IMR-90 (cell line): ENCODE measurements at places on chromosomes 2 and 18. TPM values are rescaled to one million over a fixed set of nuclear protein-coding genes. Genes with fewer than 3 reads are reported as not detected.

The SLC16A14 gene
- 0.56 and 0.90 TPM in 2 replicates for total RNA-seq

The C2orf78 gene
- total RNA-seq: not detected in 2 replicates

The CCNT2 gene
- 30.6 and 44.6 TPM in 2 replicates for total RNA-seq

The FASTKD1 gene
- 11.5 and 16.9 TPM in 2 replicates for total RNA-seq

The SAG gene
- not detected in 2 replicates for total RNA-seq

The LDAH gene
- 22.5 and 31.7 TPM in 2 replicates for total RNA-seq

The CMPK2 gene
- total RNA-seq: 0.18 and 0.28 TPM in 2 replicates

The APCDD1 gene
- 0.83 and 1.1 TPM in 2 replicates for total RNA-seq

The MYL12A gene
- total RNA-seq: 580 and 743 TPM in 2 replicates

The OLA1 gene
- total RNA-seq: 54.7 and 118 TPM in 2 replicates

The NOL4 gene
- not detected in 2 replicates for total RNA-seq

The RRM2 gene
- 53.6 and 75.5 TPM in 2 replicates for total RNA-seq

The MYCN gene
- not detected in 2 replicates for total RNA-seq

The GATA6 gene
- total RNA-seq: 2.5 and 3.3 TPM in 2 replicates

The ZNF385B gene
- total RNA-seq: under 0.01 TPM in 1 of 2 replicates, not detected in the other

The KCNG2 gene
- not detected in 2 replicates for total RNA-seq

The DPY30 gene
- total RNA-seq: 65.2 and 120 TPM in 2 replicates

DNA sequence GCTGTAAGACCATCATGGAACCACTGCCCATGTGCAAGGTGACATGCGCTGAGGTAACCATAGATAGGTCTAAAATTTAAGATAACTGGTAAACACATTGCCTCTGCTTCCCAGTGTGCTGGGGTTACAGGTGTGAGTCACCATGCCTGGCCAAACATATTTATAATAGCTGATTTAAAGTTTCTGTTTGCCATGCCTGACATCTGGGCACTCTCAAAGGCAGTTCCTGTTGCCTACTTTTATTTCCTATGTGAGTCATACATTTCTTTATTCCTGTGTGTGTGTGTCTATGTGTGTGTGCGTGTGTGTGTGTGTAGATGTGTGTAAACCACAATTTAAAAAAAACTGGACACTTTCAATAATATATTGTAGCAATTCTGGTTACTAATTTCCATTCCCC lies 415.2 kb upstream of the NETO1 start:
- H3K4me1 ChIP-seq: no peaks in the 10 kb centered on the region
- DNase-seq: peak; percentile 27
- H3K27me3 ChIP-seq: no peaks in the 10 kb centered on the region
- H3K36me3 ChIP-seq: no peaks in the 10 kb centered on the region

DNA sequence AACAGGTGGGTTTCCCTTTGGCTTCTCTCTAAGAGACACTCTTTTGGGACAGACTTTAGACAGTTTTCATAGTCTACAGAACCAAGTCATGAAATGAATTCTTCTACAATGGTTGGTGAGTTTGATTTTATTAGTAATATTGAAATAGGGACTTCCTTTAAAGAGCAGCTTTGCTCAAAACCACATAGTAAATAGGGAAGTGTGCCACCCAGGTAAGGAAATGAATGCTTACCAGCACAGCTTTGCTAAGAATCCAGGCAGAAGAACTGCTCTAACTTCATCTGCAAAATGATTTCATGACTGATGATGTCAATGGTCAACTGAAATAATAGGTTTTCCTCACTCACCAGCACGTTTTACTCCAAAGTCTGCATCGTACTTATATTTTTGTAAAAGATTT lies 89.2 kb downstream of the NYAP2 start:
- H3K4me3 ChIP-seq: no peak overlapping the region
- no peak for DNase-seq
- no peaks in the 10 kb centered on the region for H3K27me3 ChIP-seq
- no peaks in the 10 kb centered on the region for H3K36me3 ChIP-seq

DNA sequence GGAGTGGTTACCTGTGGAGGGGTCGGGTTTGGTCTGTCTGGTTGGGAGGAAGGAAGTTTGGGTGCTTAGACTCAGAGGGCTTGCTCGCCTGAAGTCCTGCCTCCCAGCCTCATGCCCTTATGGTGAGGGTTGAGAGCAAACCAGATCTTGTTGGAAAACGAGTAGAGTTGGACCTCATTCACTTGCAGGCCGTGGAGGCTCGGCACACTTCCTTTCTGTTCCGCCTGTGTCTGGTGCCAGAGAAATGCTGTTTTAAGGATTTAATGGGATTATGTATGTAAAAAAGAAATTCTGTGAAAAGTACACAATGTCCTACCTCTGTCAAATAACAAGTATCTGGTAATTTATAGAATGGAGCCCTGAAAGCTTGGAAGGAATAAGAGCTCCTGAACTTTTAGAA lies 29.6 kb downstream of the GATA6 start:
- peaks cover 7% of the 10 kb centered on the region for H3K36me3 ChIP-seq
- no peak overlapping the region for H3K4me3 ChIP-seq
- H3K4me1 ChIP-seq: no peaks in the 10 kb centered on the region
- DNase-seq: no peak
- no peak overlapping the region for H3K27ac ChIP-seq

DNA sequence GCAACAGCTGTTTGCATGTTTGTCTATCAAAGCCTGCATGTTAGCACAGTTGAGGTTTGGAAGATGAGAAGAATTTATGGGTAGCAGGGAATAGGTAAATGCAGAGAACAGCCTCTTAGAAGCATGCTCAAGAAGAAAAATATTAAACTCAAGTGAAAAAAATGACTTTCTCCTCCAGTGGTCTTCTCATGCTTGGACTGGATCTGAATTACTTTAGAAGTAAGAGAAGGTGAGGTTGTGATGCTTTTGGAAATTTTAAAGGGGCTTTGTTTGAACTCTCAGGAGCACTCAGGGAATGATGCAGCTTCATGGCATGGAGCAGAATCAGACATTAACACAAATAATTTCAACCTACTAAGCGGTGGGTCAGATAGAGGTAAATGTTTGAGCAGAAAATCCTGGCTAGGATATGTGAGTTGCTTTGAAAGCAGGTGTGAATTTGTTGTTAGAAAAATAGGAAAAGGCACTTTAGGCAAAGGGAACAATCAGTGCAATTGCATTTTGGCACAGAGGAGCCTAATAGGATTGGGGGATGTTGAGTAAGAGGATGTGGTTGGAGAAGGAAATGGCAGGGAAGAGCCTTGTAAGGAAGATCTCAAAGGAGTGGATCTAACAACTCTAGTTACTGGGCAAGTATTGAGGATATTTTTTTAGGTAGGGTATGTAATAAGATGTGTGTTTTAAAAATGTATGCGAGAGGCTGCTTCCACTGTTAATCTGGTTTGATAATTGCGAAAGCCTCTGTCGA lies 76.3 kb downstream of the DDX1 start:
- no peaks in the 10 kb centered on the region for H3K36me3 ChIP-seq
- H3K27me3 ChIP-seq: no peaks in the 10 kb centered on the region
- DNase-seq: peak; percentile 10
- no peak overlapping the region for H3K27ac ChIP-seq
- no peaks in the 10 kb centered on the region for H3K4me1 ChIP-seq
- H3K4me3 ChIP-seq: no peak overlapping the region

GRCh38 chr18:36772241-36772723 lies 56.5 kb downstream of the TPGS2 start:
- H3K36me3 ChIP-seq: 0 out of 2 replicates have a peak, but pooled peaks cover 2% of the 10 kb centered on the region
- H3K4me3 ChIP-seq: no peak overlapping the region
- no peaks in the 10 kb centered on the region for H3K27me3 ChIP-seq

- no peaks in the 10 kb centered on the region for H3K4me1 ChIP-seq
- no peaks in the 10 kb centered on the region for H3K27me3 ChIP-seq
- no peak for DNase-seq
- H3K4me3 ChIP-seq: no peak overlapping the region
- no peak overlapping the region for H3K27ac ChIP-seq
- H3K36me3 ChIP-seq: no peaks in the 10 kb centered on the region
These were observed 4.1 kb upstream of the AQP4 start for GRCh38 chr18:26869640-26870039.

GRCh38 chr18:7830468-7830867 lies 263.4 kb downstream of the PTPRM start:
- H3K27ac ChIP-seq: no peak overlapping the region
- H3K4me1 ChIP-seq: no peaks in the 10 kb centered on the region
- H3K4me3 ChIP-seq: no peak overlapping the region
- no peaks in the 10 kb centered on the region for H3K36me3 ChIP-seq

DNA sequence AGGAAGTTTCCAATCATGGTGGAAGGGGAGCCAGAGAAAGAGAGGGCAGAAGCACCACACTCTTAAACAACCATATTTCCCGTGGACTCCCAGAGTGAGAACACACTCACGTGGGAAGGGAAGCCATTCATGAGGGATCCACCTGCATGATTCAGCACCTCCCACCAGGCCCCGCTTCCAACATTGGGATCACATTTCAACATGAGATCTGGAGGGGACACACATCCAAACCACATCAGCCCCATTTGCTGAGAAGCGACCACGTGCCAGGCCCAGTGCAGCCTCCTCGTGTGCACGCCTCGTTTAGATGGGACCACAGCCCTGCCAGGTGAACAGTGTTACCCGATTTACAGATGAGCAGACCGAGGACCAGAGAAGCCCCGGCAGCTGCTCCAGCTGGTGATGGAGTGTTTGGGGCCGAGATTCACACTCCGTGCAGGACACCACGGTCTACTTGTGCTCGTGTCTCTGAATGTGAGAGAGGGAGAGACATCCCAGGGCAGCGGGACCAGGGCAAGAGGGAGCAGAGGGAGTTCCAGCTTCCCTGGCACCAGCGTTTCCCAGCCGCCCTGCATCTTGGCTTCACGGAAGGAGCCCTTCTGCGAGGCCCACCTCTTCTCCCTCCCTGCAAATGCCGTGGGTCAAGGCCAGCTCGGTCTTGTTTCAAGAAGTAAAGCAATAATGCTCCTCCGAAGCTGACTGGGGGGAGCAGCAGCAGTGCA lies 76.9 kb upstream of the ODC1 start:
- H3K4me1 ChIP-seq: no peaks in the 10 kb centered on the region
- no peaks in the 10 kb centered on the region for H3K36me3 ChIP-seq
- no peak for DNase-seq
- no peak overlapping the region for H3K4me3 ChIP-seq

- no peak overlapping the region for H3K27ac ChIP-seq
- no peaks in the 10 kb centered on the region for H3K36me3 ChIP-seq
- peaks cover 3% of the 10 kb centered on the region; the same call in 1 of the 2 replicates for H3K27me3 ChIP-seq
- H3K4me3 ChIP-seq: no peak overlapping the region
- DNase-seq: no peak
These were observed 805.1 kb downstream of the RNF144A start for GRCh38 chr2:7722212-7722910.

- no peak for DNase-seq
- no peaks in the 10 kb centered on the region for H3K27me3 ChIP-seq
- peaks cover 10% of the 10 kb centered on the region for H3K4me1 ChIP-seq
- H3K36me3 ChIP-seq: no peaks in the 10 kb centered on the region
These were observed 139.6 kb downstream of the SOCS6 start for GRCh38 chr18:70428439-70428838.

DNA sequence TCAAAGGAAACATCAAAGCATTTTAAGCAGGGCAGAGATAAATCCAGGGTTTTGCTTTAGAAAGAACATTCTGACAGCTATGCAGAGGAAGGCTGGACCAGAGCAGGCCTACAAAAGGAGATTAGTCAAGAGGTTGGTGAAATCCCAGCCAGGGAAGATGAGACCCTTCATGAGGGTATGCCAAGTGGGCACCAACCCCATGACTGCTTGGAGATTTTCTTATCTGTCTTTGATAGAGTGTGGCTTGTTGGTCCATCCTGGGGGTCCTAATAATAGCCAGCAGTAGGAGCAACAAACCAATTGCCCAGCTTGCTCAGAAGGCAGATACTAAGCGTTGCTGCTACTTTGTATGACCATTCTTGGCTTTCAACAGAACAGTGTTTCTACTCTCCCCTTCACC lies 895.4 kb downstream of the EPHA4 start:
- no peaks in the 10 kb centered on the region for H3K27me3 ChIP-seq
- no peak overlapping the region for H3K27ac ChIP-seq
- H3K36me3 ChIP-seq: no peaks in the 10 kb centered on the region
- no peaks in the 10 kb centered on the region for H3K4me1 ChIP-seq
- no peak overlapping the region for H3K4me3 ChIP-seq

- no peak within 1 kb of the TSS for H3K27ac ChIP-seq
- H3K27me3 ChIP-seq: peaks cover 29% of the 10 kb centered on the region
- no peak for DNase-seq
- H3K4me3 ChIP-seq: peak within 1 kb of the TSS; percentile 21
These were observed at the start of the genes COL4A3 and COL4A4 for GRCh38 chr2:227163998-227164762. COL4A3 (plus strand) TSS chr2:227164624; CDS start chr2:227164727, 103 bp downstream. COL4A4 (minus strand) TSS chr2:227164205; CDS start chr2:227147483, 16,722 bp downstream.

GRCh38 chr2:212949786-212950185 lies 201.6 kb downstream of the IKZF2 start:
- H3K4me1 ChIP-seq: no peaks in the 10 kb centered on the region

- H3K36me3 ChIP-seq: no peaks in the 10 kb centered on the region
- no peak overlapping the region for H3K4me3 ChIP-seq
- no peaks in the 10 kb centered on the region for H3K4me1 ChIP-seq
- DNase-seq: no peak
- H3K27me3 ChIP-seq: no peaks in the 10 kb centered on the region
These were observed 9.0 kb upstream of the SPAG16 start for GRCh38 chr2:213275265-213275664.

- no peak for DNase-seq
- peaks cover 11% of the 10 kb centered on the region for H3K4me1 ChIP-seq
- H3K4me3 ChIP-seq: peak within 1 kb of the TSS; percentile 91
- no peaks in the 10 kb centered on the region for H3K27me3 ChIP-seq
- H3K27ac ChIP-seq: peak within 1 kb of the TSS; percentile 93
These were observed at the start of gene MTA3 for GRCh38 chr2:42568401-42569115. MTA3 (plus strand) TSS chr2:42568632; CDS start chr2:42568746, 114 bp downstream.

GRCh38 chr2:236574424-236575145 lies 5.0 kb downstream of the ACKR3 start:
- no peak for DNase-seq
- no peak overlapping the region for H3K27ac ChIP-seq
- H3K36me3 ChIP-seq: no peaks in the 10 kb centered on the region
- no peak overlapping the region for H3K4me3 ChIP-seq
- no peaks in the 10 kb centered on the region for H3K4me1 ChIP-seq

DNA sequence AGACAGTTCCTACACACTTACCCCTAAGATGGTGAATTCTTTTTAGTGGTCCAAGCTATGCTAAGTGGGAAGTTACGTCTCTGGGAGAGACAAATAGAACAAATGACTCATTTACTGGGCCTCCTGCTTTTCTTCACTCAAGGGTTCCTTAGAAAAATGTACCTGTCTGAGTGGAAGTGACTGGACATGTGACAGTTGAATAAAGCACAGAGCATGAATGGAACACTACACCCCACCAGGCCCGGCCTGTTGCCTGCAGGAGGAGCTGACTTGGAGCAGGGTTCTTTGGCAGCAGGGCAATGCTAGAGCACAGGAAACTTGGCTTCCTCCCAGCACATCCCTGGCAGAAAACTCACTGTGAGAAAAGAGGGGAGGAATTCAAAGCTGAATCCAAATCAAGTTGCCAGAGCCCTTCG lies 451.0 kb upstream of the SETBP1 start:
- H3K27me3 ChIP-seq: no peaks in the 10 kb centered on the region
- H3K4me3 ChIP-seq: no peak overlapping the region
- H3K4me1 ChIP-seq: no peaks in the 10 kb centered on the region

- no peak overlapping the region for H3K4me3 ChIP-seq
- DNase-seq: no peak
- H3K36me3 ChIP-seq: no peaks in the 10 kb centered on the region
These were observed 154.7 kb downstream of the CHST9 start for GRCh38 chr18:27030421-27030820.

GRCh38 chr2:26196683-26197418 lies 24.0 kb downstream of the GAREM2 start:
- no peaks in the 10 kb centered on the region for H3K4me1 ChIP-seq
- peaks cover 43% of the 10 kb centered on the region for H3K36me3 ChIP-seq
- H3K27me3 ChIP-seq: no peaks in the 10 kb centered on the region
- DNase-seq: no peak
